ENCODE measurements at places on chromosomes 12 and 14. TPM values are rescaled to one million over a fixed set of nuclear protein-coding genes. Genes with fewer than 3 reads are reported as not detected.

GRCh38 chr12:20370014-20370386, 1.7 kb downstream of the PDE3A start:
- no peak for DNase-seq

DNA sequence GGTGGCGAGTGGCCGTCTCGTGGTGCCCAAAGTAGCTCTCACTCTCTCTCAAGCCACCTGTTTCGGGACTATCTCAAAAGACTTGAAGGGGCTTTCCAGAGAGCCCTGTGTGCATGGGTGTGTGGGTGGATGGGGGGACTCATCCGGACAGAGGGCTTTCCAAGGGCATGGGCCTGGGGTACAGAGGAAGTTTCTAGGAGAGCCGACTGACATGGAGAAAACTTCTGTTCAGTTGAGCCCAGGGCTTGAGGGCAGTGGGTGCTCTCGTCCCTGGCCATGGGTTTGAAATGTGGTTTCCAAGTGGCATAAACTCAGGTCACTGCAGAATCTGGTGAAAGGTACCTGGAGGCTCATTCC, 47.4 kb upstream of the MEG3 start:
- no peak for DNase-seq

DNA sequence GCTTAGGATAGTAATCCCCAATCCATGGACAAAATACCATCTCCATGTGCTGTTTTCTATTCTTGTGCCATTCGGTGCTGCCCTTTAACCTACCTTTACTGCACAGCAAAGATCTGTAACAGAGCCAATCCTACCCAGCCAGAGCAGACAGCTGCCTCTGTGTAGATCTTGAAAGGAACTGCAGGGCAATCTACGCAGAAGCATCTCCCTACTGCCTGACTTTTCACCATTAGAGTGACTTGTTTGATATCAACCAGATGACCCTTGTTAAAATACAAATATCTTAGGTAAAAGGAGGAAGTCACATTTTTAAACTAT, 33.9 kb upstream of the PPM1A start:
- no peak for DNase-seq

DNA sequence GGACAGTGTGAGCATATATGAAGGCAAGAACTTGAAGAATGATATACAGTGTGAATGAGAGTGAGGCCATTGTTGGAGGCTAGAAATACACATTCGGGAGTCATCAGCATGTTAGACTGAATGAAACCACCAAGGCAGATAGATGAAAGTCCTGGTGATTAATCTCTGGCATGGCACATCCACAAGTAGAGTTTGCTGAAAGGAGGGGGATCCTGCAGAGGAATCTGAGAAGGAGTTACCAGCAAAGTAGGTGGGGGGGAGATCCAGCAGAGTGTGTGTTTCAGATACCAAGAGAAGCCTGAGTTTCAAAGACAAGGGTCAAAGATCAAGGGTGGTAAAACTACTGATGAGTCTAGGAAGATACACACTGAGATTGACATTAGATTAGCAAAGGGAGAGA, 426.7 kb upstream of the DCN start:
- peak; percentile 11 for DNase-seq

Gene TSHR
- not detected for total RNA-seq

DNA sequence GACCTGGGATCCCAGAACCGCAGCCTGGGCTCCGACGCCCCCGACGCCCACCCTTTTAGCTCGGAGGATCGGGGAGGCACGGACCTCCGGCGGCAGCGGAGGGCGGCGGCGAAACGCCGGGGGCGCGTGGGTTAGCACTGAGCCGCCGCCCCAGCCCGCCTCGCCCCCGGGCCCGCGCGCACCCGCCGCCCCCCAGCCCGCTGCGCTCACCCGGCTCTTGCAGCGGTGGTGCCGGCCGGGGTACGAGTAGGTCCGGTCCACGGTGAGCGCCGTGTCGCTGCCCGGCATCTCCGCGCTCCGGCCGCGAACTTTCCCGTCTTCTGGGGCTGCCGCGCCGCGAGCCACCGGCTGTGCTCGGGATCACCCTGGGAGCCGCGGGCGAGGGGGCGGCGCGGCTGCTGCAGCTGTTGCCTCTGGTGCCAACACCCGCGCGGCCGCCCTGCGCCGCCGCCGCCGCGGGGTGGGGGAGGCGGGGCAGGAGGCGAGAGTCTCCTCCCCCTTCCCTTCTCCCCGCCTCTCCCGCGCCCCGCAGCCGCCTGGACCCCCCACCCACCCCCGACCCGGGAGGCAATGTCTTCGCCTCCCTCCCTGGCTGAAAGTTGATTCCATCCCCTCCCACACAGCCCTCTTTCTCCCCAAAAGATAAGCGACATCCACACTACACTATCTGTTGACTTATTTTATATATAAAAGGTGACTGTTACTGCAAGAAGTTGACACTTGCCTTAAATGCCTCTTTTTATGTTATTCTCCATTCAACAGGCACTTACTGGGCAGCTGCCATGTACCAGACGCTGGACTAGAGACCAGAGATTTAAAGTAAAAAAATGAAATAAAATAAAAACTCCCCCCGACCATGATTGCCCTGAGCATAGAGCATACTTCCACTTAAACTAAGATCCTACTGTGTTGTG, at the start of gene TMCC3:
TMCC3 (minus strand) TSS at position 415 of the 914 bp plus-strand sequence; CDS start at position 288, 127 bp downstream.
- DNase-seq, result no peak

Gene SLC8A3
- not detected for total RNA-seq

Gene ARHGAP9
- total RNA-seq, result 6.0 TPM

- DNase-seq, result no peak
These were observed 47.9 kb upstream of the PLEKHG7 start for GRCh38 chr12:92654929-92655328.

- no peak for DNase-seq
These were observed 319.2 kb downstream of the GPHN start for GRCh38 chr14:66827182-66827581.

DNA sequence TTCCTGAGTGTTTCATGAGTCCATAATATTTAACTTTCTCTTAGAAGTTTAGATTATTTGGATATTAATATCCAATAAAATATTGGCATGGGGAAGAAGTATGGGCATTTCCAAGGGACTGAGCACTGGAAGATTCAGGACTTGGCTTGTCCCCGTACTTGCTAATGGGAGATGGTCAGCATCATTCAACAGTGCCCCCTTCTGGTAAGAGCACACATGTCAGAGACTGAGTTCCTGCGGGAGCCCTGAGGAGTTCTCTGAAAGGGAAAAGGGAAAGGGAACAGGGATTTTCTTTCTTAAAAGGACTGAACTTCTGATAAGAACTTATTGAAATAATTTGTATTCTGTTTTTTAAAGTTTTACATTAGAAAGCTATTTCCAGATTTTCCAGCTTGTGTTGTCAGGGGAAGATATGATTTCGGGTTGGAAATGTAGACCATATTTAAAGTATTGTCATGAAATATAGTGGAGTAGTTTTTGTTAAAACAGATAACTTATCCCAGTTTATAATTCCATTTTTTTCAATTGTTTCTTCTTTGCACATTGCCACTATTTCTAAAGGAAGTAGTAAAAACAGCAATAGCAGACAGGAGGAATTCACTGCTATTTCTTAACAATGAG, 59.8 kb upstream of the C12orf71 start:
- peak; percentile 67 for DNase-seq

DNA sequence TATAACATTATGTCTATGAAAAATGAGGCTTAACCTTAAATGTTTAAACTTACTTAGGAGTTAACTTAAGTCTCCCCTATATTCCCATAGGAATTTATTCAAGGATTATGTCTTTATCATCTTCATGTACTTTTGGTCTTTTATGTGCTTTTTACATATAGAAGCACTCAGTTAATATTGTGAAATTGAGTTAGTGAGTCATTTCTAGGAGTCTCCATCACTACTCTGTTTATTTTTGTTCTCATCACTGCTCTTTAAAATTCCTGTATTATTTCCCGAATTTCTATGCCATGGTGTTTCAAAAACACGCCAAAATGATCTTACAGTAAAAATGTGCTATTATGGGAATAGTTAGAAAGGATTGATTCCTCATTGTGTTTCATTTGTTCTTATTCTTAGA, 31.6 kb downstream of the TBC1D15 start:
- DNase-seq, result no peak

DNA sequence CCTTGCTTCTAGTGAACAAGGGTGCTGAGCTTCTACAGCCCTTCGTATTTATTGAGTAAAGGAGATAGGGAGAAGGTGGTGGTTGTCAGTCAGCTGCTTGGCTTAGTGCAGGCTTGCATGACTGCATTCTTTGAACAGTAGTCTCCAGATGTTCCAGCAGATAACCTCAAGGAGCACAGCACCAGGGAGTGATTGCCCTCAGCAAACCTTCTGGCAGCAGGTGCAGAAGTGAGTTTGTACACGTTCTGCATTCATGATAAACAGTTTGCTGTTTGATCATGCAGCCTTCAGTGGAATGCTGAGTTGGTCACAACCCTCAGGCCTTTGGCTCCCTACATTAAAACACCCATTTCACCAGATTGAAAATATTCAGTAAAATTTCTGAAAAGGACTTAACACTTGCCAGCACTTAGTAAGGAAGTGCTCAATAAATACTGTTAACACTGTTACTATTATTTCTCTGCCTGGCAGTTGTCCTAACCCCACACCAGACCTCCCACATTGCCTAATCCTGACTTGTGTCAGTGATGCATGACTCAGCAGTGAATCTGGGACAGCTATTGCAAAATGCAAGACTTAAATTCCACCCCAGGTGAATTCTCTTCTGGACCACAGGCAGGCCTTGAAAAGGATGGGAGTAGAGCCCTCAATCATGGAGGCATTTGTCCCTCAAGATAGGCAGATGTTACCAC, 18.9 kb upstream of the CARMIL3 start:
- no peak for DNase-seq

DNA sequence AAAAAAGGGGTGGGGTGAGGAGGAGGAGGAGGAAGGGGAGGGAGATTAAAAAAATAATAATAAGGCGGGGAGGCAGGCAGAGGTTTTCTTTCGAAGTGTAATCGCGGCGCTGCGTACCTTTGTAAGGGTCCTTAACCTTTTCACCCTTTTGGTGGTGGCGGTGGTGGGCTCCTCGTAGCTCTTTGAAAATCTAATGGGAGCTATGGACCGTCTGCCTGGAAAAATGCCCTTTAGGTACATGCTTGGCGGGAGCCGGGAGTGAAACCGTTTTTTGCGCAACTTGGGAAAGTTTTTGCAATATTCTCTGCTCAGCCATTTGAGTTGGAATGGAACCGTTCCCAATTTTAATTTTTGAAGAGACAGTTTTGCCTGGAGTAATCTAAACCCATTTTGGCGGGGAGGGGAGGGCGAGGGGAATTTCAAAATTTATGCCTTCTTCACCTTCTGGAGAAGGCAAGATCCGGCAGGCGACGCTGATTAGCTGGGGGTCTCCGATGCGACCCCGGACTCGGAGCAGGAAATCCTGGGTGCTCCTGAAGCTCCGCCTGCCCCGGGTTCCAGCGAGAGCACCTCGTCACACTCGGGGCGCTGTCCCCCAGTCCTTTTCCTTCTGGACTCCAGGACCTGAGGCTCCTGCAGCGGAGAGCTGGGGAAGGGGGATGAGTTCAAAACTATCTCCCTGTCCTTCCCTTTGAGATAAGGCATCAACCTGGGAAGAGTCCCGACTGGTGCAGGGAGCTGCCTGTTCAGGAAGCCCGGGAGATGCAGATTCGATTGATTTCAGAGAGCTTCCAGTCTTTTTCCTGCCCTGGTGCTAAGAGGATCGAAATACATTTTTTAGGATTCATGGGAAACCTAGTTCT, 74.6 kb upstream of the TBX5 start:
- no peak for DNase-seq

- DNase-seq, result no peak
These were observed 155.1 kb upstream of the BTG1 start for GRCh38 chr12:92300777-92301176.

GRCh38 chr12:12898911-12899511, 7.6 kb downstream of the GPRC5A start:
- no peak for DNase-seq

Gene SLCO1B3
- total RNA-seq, result not detected

DNA sequence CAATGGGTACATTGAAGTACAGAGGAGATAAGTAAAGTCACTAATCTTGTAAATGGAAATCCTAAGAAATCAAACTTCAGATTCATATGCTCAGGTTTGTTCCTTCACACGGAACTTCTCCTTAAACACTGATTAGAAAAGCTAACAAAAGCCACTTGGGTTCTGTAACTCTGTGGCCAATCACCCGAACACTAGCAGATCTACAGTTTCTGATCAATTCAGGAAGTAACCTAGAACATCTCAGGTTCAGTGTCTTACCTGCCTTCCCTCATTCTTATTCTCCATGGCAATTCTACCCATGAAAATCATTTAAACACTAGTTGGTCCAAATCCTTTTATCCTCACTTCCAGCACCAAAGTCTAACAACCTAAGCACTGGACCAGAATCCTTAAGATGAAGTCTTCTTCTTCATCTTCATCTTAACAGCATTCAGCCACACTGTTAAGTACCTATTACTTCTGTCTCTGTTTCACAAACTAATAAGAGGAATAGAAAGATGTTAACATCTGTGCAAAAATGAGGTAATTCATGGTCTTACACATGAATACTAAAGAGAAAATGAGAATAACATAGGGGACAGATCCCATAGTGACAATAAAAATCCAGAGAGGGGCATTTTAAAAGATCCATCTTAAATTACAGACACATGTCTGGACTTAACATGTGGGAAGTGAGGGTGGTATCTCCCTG, 184.5 kb downstream of the SSPN start:
- no peak for DNase-seq

DNA sequence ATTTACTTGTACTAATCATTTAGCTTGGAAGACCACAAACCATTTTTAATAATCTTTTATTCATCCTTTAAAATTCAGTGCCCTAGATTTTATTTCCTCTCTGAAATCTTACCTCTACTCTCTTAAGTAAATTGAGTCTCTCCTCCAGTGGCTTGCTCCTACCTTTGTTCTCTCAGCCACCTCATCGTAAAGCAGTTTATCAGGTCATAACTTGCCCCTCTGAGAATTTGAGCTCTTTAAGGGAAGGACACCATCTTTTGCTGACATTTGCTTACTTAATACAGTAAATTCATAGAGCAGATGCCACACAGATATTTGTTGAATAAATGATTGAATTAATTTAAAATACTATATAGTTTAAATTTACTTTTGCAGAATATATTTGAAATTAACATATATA, 794.3 kb downstream of the C12orf50 start:
- DNase-seq, result no peak

- DNase-seq, result no peak
These were observed 13.7 kb upstream of the TROAP start for GRCh38 chr12:49309386-49309785.

Gene DNAH10
- 0.07 TPM for total RNA-seq

GRCh38 chr12:132396657-132397056, 67.3 kb upstream of the GALNT9 start:
- no peak for DNase-seq

GRCh38 chr14:97930166-97930565, 1133.0 kb downstream of the VRK1 start:
- DNase-seq, result no peak

Gene RFX4
- not detected for total RNA-seq

DNA sequence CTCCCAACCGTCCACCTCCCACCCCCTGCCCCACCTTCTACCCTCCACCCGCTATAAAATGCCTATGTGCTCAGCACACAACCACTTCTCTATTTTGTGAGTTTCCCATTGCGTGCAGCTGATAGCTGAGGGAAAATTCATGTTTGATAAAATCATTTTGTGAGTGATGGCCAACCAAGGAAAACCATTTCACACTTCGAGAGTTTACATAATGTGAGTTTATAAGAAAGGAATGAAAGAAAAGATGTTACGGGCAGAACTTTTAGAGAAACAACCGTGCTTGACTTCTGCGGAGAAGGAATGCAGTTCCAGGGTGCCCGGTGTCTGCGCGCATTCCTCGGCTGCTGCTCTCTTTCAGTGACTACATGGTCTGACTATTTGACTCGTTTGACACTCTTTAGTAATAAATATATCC, 140.9 kb downstream of the EFCAB11 start:
- no peak for DNase-seq

Measured in K562 (cell line).